ENCODE measurements at places on chromosomes 16 and 17. TPM values are rescaled to one million over a fixed set of nuclear protein-coding genes. Genes with fewer than 3 reads are reported as not detected.

- no peak for DNase-seq
These were observed 13.5 kb upstream of the INPP5K start for GRCh38 chr17:1529863-1530262.

KRT37 gene
- not detected for total RNA-seq

DNA sequence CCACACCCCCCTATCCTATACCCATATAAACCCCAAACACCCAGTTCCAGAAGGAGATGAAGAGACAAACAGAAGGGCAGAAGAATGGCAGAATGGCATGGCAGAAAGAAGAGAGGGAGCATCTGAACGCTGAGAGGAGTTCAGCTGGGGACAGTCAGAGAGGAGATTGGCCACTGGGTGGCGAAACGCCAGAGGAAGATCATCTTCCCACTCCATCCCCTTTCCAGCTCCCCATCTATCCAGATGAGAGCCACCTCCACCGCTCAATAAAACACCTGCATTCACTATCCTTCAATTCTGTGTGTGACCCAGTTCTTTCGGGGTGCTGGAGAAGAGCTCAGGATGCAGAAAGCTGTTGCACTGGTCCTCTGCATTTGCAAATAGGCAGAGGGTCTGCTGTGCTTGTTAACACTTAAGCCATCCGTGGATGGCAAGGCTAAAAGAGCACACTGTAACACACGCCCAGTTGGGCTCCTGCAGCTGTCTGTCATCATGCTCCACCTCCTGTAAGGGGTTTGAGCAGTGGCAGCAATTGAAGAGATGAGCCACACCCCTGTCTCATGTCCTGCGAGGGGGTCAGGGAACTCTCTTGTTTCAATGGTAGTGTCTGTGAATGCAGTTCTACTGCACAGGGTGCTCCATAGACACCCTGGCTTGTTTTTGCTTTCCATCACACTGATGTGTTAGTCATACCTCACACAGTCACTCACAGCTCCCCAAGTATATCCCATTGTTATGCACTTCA lies 1034.8 kb upstream of the RBFOX1 start:
- DNase-seq, result no peak

SYT17 gene
- total RNA-seq, result 10.3 TPM

GNGT2 gene
- total RNA-seq, result not detected

TSPAN10 gene
- 2.3 TPM for total RNA-seq

GRCh38 chr17:6497496-6498221 lies 53.4 kb downstream of the PIMREG start:
- no peak for DNase-seq

GRCh38 chr17:45231481-45232116 lies 9.9 kb downstream of the FMNL1 start:
- no peak for DNase-seq

DNA sequence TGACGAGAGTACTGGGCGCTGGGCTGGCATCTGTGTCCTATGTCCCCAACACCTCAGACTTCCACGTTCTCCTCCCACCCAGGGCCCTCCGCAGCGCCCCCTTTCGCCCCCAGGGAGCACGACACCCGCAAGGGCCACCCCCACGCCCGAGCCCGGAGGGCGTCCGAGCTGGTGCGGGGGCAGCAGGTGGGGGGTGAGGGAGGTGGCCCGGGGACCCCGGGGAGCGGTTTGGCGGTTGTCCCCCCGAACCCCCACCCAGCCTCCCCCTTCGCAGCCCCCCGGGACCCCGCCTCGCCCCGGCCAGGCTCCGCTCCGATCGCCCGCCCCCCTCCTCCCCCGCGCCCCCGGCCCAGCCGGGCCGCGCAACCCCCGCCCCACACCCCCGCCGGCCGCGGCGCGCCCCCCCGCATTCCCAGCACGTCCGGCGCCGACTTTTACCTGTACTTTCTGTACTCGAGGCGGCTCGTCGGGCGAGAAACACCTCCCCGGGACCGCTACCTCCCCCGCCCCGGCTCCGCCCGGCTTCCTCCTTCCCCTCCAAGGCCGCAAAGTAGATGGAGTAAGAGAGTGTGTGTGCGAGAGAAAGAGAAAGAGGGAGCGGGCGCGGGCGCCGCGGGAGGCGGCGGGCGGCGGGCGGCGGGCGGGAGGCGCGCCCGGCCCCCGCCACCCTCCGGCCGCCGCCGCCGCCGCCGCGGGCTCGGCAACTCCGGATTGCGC lies 901 bp downstream of the CDYL2 start:
- DNase-seq, result no peak

EEF2KMT gene
- total RNA-seq, result 25.6 TPM

ULK2 gene
- total RNA-seq, result 12.7 TPM

DNA sequence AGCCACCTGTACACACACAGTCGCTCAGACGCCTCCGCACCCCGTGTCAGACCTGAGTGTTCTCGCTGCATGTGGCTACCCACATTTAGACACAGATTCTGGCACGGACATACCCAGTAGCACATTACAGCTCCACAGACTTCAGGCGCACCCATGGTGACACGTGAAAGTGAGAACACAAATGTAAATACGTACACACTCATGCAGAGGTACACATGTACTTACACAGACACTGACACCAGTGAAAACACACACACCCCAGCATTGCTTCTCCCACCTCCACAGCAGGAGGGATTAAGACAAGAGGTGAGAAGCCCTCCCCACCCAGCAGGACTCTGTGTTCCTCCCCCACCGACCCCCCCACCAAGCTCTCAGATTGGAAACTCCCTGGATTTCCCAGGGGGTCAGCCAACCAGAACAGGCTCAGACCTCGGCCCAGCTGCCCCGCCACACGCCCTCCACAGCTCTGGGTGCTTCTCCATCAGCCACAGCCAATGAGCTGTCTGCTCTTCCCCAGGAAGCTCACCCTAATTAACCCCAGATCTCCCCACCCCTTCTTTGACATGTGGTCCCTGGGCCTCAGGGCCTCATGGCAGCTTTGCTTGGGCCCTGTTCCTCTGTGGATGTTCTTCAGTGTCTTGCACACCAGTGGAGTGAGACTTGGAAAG lies 5.3 kb upstream of the FOXN1 start:
- no peak for DNase-seq

CCL14 gene
- not detected for total RNA-seq

- DNase-seq, result no peak
These were observed 29.3 kb downstream of the ADCY7 start for GRCh38 chr16:50295541-50296132.

DNA sequence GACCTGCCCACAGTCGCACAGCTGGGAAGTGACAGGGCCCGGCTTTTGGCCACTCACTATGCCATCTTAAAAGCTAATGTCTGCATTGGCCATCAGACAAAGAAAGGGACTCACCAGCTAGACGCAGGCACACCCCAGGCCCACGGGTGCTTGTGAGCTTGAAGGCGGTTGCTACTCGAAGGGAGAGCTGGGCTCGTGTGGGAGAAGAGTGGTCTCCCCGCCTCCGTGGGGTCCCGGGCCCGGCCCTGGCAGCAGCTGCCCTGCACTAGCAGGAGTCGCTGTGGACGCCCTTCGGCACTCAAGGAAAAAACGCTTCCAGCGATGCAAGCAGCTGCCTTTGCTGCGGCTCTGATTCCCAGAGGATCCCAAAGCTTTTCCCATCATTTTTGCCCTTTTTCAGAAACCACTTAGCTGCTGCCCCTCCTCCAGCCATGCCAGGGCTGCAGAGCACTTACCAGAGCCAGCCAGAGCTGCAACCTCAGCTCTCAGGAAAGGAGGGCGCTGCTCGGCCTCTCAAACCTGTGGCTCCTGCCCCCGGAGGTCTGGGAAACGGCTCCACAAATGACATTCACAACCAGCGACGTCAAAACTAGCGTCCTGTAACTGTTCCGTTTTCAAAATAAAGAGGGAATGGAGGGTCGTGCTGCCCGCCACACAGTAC lies 12.3 kb downstream of the TRPV1 start:
- no peak for DNase-seq

GINS3 gene
- 12.1 TPM for total RNA-seq

LGALS9 gene
- total RNA-seq, result 1.9 TPM

AGRP gene
- not detected for total RNA-seq

FOXN1 gene
- total RNA-seq, result not detected

GRCh38 chr17:38705803-38706504 lies 881 bp downstream of the MLLT6 start:
- no peak for DNase-seq
